ENCODE measurements at places on chromosomes 12 and 14.
A peak's percentile ranks its signal among the peaks of the same experiment; 100 is the strongest.

- no peak for DNase-seq
Observed at GRCh38 chr12:132840536-132840935, 11.9 kb upstream of the GOLGA3 start.

DNA sequence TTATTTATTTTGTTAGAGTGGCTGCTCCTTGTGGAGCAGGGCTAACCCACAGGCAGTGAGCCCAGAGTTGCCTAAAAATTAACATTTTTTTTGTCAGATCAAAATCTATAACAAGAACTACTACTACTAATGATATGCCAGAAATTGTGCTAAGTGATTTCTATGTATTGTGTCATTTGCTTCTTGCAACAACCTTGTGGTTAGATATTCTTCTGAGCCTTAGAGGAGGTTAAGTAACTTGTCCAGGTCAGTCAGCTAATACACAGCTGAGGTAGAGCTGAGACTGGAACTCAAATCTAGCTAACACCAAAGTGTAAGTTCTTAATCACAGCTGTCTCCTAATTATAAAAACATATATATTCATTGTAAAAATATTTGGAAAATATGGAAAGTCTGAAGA, 29.8 kb downstream of the CFL2 start:
- no peak for DNase-seq

GRCh38 chr12:54394281-54394719, 9.8 kb upstream of the ZNF385A start:
- DNase-seq, result peak; percentile 59

DNA sequence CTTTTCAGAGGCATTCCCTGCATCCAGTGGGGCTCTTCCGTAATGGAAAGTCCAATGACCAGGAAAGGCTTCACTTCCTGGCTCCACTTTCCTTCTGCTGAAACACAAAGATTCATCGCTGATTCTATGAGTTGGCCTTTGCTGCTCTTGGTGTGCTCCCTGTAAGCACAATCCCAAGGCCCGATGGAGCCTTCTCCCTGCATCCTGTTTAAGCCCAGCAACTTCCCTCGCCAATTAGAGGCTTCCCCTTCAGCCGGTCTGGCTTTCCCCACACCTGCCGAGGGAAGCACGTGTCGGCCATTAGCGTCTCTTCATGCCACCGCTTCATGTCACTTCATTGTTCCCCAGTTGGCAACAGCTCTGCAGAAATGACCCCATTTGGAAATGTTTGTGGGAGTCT, 693.9 kb downstream of the MED13L start:
- no peak for DNase-seq

DNA sequence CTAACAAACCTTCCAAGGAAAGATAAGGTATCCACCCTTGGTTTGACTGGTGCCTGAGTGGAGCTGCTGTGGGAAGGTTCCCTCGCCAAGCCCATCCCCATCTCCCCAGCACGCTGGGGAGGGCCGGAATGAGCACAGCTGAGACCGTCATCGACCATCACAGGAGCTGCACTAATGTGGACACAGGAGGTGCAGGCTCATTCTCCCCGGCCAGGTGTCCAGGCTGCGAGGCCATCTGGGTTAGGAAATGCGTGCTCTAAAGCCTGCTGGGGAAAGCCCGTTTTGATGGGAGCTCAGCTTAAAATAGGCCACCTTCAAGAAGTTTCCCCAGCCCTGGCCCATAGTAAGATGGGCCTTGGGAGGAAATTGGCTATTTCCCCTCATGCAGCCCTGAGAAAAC, 35.2 kb upstream of the FOXN3 start:
- DNase-seq, result no peak

- DNase-seq, result no peak
Observed at GRCh38 chr12:94127239-94128131, 20.9 kb upstream of the PLXNC1 start.

DNA sequence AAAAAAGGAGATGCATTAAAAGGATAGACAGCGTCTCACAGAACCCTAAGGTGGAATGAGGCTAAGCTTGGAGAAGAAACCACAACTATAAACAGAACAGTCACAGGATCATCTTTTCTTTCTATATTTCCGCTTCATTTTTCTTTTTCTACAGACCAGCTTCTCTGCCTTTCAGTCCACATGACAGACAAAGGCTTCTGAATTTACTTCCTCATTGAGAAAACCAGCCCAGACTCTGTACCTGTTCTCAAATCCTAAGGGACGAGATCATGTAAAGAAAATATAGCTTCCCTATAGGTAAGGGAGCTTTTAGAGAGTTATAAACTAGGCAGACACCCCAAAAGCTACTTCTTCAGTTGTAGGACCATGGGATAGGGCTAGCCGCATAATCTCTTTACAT, 17.4 kb downstream of the SGPP1 start:
- DNase-seq, result no peak

DNA sequence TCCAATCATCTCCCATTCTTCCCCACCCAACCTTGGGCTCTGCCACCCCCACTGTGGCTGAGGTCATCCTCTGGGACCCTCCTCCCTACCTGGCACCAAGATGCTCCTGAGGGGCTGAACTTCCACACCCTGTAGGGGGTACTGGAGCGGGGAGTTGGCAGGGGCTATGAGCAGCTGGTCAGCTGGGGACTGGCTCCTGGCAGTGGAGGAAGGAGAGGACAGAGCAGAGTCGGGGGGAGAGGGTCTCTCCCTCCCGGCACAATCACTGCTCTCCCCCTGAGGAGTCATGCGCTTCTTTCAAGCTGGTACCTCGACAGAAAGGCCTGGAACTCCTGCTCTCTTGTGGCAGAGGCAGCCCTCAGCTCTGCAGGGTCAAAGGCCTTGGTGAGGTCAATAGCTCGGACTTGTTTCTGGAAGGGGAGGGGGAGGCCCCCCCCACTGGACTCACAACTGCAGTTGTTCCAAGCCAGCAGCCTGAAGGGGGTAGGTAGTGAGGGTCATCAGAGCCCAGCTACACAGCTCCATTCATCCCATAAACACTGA, 2.0 kb downstream of the B4GALNT1 start:
- DNase-seq, result no peak

GRCh38 chr12:121246893-121247557, 37.1 kb downstream of the P2RX4 start:
- no peak for DNase-seq

- DNase-seq, result no peak
Observed at GRCh38 chr12:76073561-76073960, 10.9 kb downstream of the NAP1L1 start.

DNA sequence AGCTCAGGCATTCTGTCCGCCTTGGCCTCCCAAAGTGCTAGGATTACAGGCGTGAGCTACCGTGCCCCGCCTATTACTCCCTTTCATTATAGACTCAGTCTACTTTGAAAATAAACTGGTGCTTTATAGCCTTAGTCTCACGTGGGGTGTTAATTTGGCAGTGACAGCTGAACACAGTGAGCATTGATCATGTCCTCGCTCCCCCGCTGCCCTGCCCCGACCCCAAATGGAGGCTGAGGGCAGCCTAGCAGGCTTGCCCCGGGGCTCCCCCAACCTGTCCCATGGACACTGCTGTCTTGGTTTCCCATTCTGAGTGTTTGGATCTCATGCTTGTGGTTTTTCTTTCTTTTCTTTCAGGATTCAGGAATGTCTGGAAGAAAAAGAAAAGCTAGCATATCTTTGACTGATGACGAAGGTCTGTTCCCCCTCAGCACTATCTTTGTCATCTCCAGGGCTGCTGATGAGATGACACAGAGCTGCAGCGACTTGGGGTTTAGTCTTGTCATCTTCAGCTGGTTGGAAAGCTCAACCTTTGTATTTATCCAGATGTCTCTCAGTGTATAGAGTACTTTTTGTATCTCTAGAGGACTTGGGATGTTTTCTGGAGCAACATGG, 42.2 kb downstream of the EP400 start:
- DNase-seq, result no peak

GRCh38 chr14:67285876-67286452, 44.7 kb downstream of the PALS1 start:
- peak; percentile 61 for DNase-seq
